A673 (cell line): ENCODE measurements at places on chromosomes 16 and 17.

DNA sequence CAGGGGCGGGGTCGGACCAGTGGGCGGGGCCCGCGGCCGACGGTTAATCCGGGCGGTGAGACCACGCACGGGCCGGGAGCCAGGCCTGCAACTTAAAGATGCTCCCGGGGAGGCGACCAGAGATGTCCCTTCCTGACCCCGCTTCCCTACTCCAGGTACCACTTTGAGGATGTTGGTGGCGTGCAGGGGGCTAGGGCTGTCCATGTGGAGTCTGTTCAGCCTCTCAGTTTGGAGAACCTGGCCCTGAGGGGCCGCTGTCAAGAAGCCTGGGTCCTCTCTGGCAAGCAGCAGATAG, 580 bp downstream of the RANGRF start:
- peak overlapping the region; percentile 62 for H3K4me3 ChIP-seq
- H3K27ac ChIP-seq = peak overlapping the region; percentile 80
- H3K27me3 ChIP-seq = no peaks in the 10 kb centered on the region
- no peaks in the 10 kb centered on the region for H3K36me3 ChIP-seq
- peaks cover 11% of the 10 kb centered on the region for H3K4me1 ChIP-seq

DNA sequence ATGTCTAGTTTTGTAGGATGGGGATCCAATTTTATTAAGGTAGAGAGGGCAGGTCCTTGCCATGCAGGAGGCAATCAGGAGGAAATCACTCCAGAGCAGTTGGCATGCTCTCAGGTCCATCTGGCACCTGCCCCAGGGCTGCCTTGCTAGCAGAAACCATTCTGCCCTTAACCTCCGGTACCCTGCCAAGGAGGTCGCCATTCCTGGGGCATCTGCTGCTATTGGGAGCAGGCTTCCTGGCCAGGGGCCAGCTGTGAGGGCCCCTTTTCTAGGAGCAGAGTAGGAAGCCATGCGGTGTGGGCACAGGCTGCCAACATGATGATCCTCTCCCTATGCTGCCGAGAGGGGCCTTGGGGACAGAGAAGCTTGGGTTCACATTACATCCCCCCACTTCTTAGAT, 47.6 kb upstream of the MGAT5B start:
- no peaks in the 10 kb centered on the region for H3K27me3 ChIP-seq
- peaks cover 16% of the 10 kb centered on the region for H3K4me1 ChIP-seq
- no peak for DNase-seq
- no peak overlapping the region for H3K4me3 ChIP-seq
- H3K27ac ChIP-seq = no peak overlapping the region
- no peaks in the 10 kb centered on the region for H3K36me3 ChIP-seq

DNA sequence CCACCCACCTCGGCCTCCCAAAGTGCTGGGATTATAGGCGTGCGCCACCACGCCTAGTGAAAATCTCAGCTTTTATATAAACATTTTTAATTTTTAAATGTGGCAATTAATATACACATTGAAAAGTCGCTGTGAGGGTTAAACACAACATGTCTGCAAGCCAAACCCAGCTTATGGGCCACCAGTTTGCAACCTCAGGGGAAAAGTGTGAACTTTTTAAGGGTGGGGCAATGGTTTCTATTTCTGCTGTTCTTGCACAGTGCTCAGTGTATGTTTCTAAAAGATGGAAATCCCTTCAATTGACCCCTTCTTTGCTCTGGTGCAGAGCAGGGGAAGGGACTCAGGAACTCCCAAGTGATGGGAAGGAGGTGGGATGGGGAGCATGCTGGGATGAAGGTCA, 18.3 kb upstream of the SUPT4H1 start:
- no peaks in the 10 kb centered on the region for H3K36me3 ChIP-seq
- no peak overlapping the region for H3K27ac ChIP-seq
- H3K4me1 ChIP-seq = no peaks in the 10 kb centered on the region
- no peak overlapping the region for H3K4me3 ChIP-seq
- H3K27me3 ChIP-seq = peaks cover 6% of the 10 kb centered on the region
- DNase-seq = no peak

DNA sequence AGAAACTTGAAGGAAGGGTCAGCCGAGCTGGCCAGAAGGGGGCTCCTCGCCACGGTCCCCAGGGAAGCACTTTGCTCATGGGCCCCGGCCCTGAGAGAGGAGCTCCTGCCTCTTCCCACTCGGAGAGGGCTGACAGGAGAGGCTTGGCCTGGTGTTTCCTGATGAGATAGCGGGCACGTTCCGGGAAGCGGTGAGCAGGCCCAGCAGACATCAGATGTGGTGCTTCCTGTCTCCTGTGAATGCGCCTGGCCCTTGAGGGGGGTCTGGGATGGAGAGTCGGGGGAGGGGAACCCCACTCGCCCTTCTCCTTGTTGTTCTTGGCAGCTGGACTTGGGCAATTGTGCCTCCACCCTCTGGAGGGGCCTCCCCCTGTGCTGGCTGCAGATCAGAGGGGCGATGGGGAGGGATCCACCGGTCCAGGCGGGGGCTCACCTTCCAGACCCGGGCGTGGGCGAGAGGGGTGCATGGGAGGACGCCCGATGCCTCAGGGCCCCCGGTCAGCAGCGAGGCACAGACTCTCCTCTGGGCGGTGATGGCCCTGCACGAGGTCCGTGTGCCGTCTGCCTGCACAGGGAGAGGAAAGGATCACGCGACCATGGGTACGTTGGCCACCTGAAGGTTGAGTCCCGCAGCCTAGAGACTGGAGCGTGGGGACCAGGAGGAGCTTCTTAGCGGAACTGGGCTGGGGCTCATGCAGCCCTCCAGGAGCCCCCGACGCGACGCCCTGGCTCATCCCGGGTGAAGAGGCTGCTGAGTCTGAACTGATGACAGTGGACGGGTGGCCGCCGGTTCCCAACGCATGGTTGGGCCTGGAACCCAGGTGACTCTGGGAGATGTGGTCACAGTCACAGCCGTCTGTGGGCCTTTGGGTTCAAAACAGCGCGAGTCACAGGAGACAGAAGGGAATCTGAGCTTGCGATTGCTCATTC, 25.4 kb downstream of the METRNL start:
- H3K27ac ChIP-seq = no peak overlapping the region
- no peaks in the 10 kb centered on the region for H3K27me3 ChIP-seq
- H3K4me1 ChIP-seq = peaks cover 18% of the 10 kb centered on the region
- H3K36me3 ChIP-seq = no peaks in the 10 kb centered on the region
- no peak overlapping the region for H3K4me3 ChIP-seq

GRCh38 chr16:8549843-8550412, 40.4 kb downstream of the TMEM114 start:
- no peaks in the 10 kb centered on the region for H3K36me3 ChIP-seq
- no peak for DNase-seq
- no peak overlapping the region for H3K27ac ChIP-seq
- no peaks in the 10 kb centered on the region for H3K4me1 ChIP-seq

GRCh38 chr16:2610781-2611498, 71.4 kb upstream of the KCTD5 start:
- H3K27ac ChIP-seq = no peak overlapping the region
- peaks cover 16% of the 10 kb centered on the region for H3K36me3 ChIP-seq
- H3K4me3 ChIP-seq = no peak overlapping the region
- H3K4me1 ChIP-seq = no peaks in the 10 kb centered on the region
- H3K27me3 ChIP-seq = no peaks in the 10 kb centered on the region

GRCh38 chr16:87483481-87483880, 9.3 kb downstream of the ZCCHC14 start:
- no peak overlapping the region for H3K27ac ChIP-seq
- H3K4me1 ChIP-seq = no peaks in the 10 kb centered on the region
- H3K4me3 ChIP-seq = no peak overlapping the region
- no peaks in the 10 kb centered on the region for H3K27me3 ChIP-seq
- no peak for DNase-seq
- H3K36me3 ChIP-seq = peaks cover 4% of the 10 kb centered on the region

DNA sequence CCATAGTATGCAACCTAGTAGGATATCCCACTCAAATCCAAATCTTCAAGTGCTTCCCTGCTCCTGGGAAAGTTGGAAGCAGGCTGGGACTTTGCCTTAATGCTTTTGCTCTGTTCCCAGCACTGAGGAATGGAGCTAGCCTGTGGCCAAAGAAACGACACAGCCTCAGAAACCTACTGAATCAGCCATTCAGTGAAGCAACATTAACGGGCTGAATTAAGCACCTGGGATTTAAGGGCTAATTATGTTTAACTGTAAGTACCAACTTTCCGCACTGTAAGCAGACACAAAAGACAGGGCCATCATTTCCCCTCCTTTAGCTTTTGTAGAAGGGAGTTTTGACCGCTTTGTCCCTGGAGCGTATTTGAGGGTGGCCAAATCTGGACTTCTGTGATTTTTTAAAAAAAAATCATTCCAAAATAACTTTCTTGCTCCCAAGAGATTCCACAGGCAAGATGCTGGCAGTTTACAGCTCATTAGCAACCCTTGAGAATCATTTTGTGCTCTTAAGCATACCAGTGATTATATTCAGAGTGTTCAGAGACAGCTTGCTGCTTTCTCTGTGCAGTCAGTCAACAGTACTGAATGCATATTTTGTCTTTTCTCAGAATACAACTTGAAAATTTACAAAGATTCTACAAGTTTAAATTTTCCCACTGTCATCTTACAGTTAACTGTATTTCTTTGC, 17.6 kb upstream of the NOL11 start:
- no peaks in the 10 kb centered on the region for H3K27me3 ChIP-seq
- H3K4me3 ChIP-seq = no peak overlapping the region
- H3K27ac ChIP-seq = no peak overlapping the region
- H3K4me1 ChIP-seq = peaks cover 5% of the 10 kb centered on the region
- H3K36me3 ChIP-seq = no peaks in the 10 kb centered on the region

DNA sequence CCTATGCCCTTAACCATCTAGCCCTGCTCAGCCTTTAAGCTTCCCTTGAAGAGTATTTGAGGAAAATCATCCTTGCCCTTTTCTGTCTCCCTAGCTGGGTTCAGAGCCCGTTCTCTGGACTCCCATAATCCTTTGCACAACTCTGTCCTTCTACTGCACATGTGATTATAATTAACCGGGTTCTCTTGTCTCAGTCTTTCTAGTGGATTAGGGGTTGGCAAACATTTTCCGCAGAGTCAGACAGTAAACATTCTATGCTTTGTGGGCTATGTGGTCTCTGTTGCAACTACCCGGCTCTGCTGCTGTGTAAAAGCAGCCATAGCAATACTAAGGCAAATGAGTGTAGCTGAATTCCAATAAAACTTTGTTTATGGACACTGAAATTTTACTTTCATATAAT, 80.0 kb downstream of the CDRT15 start:
- peaks cover 6% of the 10 kb centered on the region for H3K4me1 ChIP-seq
- DNase-seq = peak; percentile 9
- H3K27me3 ChIP-seq = no peaks in the 10 kb centered on the region
- no peak overlapping the region for H3K4me3 ChIP-seq
- no peak overlapping the region for H3K27ac ChIP-seq

DNA sequence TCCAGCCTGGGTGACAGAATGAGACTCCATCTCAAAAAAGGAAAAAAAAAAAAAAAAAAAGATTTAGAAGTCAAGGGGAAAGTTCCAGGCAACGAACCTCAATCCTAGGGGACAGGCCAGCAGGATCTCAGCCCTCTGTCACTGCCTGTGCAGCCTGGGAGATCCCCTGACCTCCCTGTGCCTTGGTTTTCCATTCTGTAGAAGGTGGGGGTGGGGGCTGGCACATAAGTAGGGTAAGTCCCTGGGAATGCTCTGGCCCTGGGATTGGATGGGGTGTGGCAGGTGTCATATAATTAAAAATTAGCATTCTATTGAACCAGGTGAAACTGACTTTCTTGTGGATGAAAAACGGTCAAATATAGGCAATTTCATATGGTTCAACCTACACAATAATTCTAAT, 90.5 kb downstream of the C16orf78 start:
- H3K4me3 ChIP-seq = no peak overlapping the region
- H3K36me3 ChIP-seq = no peaks in the 10 kb centered on the region
- no peak for DNase-seq
- no peaks in the 10 kb centered on the region for H3K27me3 ChIP-seq
- no peaks in the 10 kb centered on the region for H3K4me1 ChIP-seq

DNA sequence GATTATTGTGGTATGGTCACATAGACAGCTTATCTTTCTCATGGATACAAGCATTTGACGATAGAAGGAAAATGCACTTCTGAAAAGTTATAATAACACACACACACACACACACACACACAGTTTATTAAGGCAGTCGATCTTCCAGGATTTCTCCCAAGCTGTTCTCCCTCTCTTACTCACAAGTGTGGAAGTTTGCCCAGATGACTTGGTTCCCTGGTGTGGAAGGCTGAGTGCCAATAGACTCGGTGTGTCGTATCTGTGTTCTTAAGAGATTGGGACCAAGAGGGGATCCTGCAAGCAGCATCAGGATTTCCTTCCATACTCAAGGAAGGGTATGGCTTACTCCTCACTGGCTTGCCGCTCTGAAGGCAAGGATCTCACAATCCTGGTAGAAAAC, 279.6 kb downstream of the HS3ST3B1 start:
- H3K4me1 ChIP-seq = no peaks in the 10 kb centered on the region
- H3K36me3 ChIP-seq = no peaks in the 10 kb centered on the region
- no peak overlapping the region for H3K4me3 ChIP-seq
- H3K27me3 ChIP-seq = no peaks in the 10 kb centered on the region
- DNase-seq = no peak

GRCh38 chr16:16021988-16022682, 72.7 kb downstream of the ABCC1 start:
- H3K4me3 ChIP-seq = no peak overlapping the region
- H3K27ac ChIP-seq = peak overlapping the region; percentile 37
- H3K27me3 ChIP-seq = no peaks in the 10 kb centered on the region
- peak; percentile 70 for DNase-seq
- H3K4me1 ChIP-seq = no peaks in the 10 kb centered on the region

GRCh38 chr16:81608523-81609209, 164.1 kb downstream of the CMIP start:
- no peaks in the 10 kb centered on the region for H3K27me3 ChIP-seq
- no peaks in the 10 kb centered on the region for H3K36me3 ChIP-seq
- H3K4me1 ChIP-seq = no peaks in the 10 kb centered on the region
- H3K27ac ChIP-seq = no peak overlapping the region

GRCh38 chr17:53942436-53942835, 119.7 kb downstream of the KIF2B start:
- no peak overlapping the region for H3K4me3 ChIP-seq
- no peak for DNase-seq
- H3K36me3 ChIP-seq = no peaks in the 10 kb centered on the region
- H3K27ac ChIP-seq = no peak overlapping the region
- H3K27me3 ChIP-seq = peaks cover 12% of the 10 kb centered on the region
- H3K4me1 ChIP-seq = no peaks in the 10 kb centered on the region

DNA sequence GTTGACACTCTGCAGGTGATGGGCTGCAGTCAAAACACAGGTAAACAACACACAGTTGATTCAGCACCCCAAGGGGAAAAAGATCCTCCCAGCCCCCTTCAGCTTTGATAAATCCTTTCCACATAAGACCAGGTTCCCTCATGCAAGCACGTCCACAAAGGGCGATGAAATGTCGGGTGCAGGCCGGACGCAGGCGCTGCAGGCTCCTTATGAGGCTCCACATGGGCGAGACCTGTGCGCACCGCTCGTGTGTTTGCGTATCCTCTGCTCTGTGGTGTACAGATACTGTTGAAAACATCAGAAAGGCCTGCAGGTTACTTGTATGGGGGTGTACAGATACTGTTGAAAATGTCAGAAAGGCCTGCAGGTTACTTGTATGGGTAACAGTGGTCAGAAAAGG, 14.4 kb upstream of the ZNF750 start:
- DNase-seq = no peak
- H3K4me3 ChIP-seq = no peak overlapping the region
- H3K27ac ChIP-seq = no peak overlapping the region
- no peaks in the 10 kb centered on the region for H3K4me1 ChIP-seq
- no peaks in the 10 kb centered on the region for H3K27me3 ChIP-seq

- H3K4me3 ChIP-seq = no peak overlapping the region
- H3K27me3 ChIP-seq = no peaks in the 10 kb centered on the region
- peaks cover 14% of the 10 kb centered on the region for H3K36me3 ChIP-seq
Measured at GRCh38 chr16:87762620-87763019, 3.2 kb downstream of the KLHDC4 start.
